ENCODE measurements at places on chromosomes 16 and 17.

DNA sequence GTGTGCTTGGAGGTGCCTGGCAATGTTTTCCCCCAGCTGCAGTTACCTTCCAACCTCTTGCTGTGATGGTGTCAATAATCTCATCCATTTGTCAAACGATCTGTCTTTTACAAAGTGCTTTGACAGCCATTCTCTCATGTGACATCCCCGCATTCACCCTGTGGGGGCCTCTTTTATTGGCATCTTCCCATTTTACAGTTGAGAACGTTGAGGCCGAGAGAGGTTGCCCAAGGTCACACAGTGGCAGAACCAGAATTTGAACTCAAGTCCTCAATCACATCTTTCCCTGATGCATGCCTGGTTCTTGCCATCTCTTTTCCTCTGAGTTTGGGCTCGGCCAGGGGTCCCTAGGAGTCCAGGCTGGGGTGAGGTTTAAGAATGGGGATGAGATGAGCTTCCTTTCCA is 1.5 kb downstream of the TAOK2 start:
- no peak for DNase-seq

DNA sequence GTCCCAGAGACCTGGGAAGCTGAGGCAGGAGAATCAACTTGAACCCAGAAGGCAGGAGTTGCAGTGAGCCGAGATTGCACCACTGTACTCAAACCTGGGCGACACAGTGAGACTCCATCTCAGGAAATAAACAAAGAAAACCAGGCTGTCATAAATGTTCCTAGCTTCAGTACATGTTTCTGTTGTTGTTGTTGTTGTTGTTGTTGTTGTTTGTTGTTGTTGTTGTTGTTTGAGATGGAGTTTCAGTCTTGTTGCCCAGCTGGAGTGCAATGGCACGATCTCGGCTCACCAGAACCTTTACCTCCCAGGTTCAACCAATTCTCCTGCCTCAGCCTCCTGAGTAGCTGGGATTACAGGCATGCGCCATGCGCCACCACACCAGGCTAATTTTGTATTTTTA is 452.5 kb downstream of the HS3ST3B1 start:
- no peak for DNase-seq

GRCh38 chr17:69228018-69228417 is 606 bp downstream of the ABCA10 start:
- no peak for DNase-seq

DNA sequence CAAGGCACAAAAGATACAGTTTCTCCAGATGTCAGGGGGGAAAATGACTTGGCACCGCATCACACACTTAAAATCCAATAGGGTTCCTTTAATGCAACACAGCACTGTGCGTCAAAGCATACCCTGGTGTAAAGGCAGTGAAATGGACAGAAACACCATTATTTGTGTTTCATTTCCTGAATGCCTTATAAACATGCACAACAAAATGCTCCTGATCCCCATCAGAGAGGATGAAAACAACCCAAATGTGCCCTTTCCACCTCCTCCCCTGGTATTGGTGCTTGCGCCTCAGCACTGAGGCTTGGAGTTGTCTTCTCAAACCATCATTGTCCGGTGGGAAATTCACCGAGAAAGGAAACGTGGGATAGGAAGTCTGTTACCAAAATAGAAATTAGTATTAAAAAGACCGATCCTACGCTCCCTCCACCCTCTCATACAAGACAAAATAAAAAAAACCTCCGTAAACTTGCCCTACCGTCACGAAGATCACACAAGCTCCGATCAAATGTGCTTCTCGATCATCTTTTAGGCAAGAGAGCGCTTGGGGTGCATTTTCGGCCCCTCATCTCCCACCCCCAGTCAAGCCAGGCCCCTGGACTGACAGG is 722 bp downstream of the CDC27 start:
- peak; percentile 12 for DNase-seq
